ENCODE measurements at places on chromosomes 7 and 10.

DNA sequence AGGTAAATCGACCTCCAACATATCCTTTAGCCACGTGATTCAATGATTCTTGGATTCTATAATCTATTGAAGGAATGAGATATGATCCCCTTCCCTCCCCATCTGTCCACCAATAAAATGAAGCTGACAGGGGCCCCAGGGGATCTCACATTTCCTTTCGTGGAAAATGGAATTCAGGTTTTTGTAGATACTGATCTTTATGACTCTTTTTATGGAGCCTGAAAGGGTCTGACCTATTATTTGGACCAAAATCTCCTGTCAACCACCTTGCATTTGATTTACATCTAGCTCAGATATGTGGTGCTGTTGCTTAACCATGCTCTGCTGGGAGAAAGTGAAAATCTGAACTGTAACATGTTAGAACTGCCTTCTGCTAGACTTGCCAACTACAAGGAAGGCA lies 234.0 kb upstream of the CXCL12 start:
- no peak for DNase-seq

- DNase-seq = peak; percentile 39
Observed at GRCh38 chr7:101562531-101563197, 66.4 kb downstream of the MYL10 start.

DNA sequence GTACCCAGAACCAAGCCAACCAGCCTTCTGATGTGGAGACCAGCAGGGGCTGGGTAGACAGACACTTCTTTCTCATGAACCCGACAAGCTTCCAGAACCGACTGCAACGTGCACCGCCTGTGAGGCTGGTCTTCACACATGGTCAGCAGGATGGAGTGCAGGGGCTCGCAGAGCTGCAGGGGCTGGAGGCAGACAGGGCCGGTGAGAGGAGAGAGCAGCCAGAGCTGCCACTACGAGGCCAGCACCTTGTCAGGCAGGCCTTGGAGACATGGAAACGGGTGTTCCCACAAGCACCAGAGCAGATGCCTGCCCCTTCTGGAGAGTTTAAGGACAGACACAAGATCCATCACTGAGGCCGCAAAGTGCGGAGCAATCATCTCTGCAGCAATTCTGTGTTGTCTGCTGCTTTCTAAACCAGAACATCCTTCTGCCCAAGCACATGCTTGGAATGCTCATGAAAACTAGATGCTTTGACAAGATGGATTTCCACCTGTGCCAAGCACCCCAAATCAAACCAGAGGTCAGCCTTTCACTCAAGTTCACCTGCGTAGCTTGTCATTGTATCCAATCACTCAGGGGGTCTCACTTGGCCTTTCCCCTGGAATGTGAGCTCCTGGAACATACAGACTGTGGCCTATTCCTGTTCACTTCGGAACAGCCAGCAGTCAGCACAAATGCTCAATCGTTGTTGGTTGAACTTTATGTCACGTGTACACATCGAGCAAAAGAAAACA lies 32.2 kb downstream of the FRMPD2 start:
- DNase-seq = peak; percentile 43

GRCh38 chr10:80192553-80192952 lies 12.8 kb downstream of the ANXA11 start:
- DNase-seq = no peak

GRCh38 chr7:107079212-107079940 lies 34.9 kb downstream of the PRKAR2B start:
- no peak for DNase-seq

DNA sequence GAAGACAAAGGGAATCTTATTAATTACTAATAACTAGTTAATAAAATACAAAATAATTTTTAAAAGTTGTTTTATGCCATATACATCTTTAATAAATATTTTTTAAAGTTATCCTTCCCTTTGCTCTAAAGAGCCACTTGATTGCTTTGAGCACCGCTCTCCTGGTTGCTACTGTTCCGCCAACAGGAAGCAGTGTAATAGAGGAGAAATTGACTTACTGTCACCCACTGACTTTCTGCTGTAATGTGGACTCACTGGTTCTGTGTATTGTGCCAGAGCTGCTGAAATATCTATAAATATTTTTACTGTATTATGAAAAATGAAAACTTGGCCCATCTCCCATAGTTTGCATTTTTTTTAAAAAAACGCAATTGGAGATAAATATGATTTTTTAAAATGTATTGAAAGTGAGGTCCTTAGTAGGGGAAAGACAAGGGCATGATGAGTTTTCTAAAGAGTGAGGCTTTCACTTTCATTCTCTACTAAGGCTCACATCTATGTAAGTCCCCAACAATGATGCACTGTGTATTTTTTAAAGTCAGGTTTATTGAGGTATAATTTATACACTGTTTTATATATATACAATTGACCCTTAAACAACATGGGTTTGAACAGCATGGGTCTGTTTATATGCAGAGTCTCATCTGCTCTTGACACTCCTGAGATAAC lies 100.5 kb downstream of the NPY start:
- DNase-seq = no peak

DNA sequence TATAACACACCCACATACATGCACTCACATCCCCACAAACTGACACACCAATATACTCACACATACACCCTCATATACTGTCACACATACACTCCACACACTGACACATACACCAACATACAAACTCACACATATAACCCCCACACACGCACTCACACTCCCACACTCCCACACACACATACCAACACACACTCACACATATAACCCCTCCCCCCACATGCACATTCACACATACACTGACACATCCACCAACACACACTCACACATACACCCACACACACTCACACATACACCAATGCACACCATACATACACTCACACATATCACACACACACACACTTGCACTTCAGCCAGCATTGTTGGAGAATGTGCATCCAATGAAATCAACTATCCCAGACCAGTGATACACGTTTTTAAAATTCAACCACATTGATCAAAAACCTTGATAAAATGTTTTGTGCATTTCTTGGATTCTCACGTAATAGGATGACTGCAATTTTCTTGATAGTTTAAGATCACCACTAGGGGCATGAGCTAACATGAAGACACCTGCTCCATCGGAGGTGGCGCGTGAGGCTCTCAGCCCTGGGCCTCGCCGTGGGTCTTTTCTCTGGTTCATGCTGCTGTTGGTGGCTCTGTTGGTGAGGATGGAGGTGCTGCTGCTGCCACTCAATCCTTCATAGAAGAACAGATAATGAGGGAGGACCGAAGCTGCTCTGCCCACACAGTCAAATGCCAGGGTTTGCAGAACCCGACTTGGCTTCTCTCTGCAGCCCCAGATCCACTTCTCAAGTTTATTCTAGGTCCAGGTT lies 32.1 kb upstream of the CHST15 start:
- DNase-seq = peak; percentile 57

- no peak for DNase-seq
Observed at GRCh38 chr10:113627836-113628235, 36.0 kb downstream of the NRAP start.

GRCh38 chr10:88721392-88721791 lies 15.3 kb downstream of the LIPK start:
- no peak for DNase-seq

DNA sequence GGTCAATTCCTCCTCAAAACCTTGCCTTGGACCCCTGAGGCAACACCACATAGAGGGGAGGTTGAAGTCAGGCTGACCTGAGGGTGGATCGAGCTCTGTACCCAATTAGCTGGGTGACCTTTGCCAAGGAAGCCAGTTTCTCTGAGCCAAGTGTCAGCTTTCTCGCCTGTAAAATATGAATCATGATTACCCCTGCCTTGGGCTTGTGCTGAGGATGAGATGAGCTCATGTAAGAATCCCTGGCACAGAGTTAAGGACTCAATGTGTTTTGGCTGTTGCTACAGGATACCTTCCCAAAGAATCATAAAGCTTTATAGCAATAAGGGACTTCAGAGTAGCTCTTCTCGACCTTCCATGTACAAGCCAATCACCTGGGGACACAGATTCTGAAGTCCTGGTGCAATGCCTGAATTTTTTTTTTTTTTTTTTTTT lies 43.5 kb upstream of the CACUL1 start:
- DNase-seq = no peak

GRCh38 chr7:76233538-76234281 lies 32.0 kb downstream of the SRRM3 start:
- peak; percentile 79 for DNase-seq

- no peak for DNase-seq
Observed at GRCh38 chr7:93036149-93036640, 81.6 kb downstream of the SAMD9 start.

DNA sequence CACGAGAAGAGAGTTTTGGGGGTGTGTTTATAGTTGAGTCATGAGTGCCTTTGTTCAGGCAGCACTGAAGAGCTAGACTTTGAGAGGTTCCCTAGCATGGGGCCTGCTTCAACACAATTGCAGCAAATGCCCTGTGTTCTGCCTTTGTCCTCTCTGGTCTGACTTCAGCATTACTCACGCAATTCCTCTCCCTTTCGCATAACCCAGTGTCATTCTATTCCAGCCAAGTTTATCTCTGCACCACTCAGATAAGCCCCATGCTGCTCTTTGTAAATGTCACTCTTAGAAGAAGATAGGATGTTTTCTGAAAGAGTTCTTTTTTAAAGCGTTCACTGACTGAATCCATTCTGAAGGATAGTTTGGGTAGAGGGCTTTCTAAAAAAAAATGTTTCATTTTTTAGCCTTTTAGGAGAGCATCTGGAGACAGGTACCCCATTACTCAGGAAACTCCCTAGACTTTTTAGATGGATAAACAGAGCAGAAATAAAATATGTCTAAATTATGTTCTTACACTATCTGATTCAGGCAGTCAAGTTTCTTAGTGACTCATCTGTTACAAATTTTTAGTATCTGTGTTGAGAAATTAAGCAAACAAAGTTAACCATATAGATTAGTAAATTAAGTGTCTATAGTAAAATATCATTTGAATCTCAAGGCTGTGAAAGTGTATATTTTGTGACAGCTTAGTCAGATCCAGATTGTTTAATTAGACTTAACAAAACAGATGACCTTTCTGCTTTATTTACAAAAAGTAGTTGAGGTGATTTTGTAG lies 318.5 kb downstream of the GPR158 start:
- DNase-seq = peak; percentile 90

DNA sequence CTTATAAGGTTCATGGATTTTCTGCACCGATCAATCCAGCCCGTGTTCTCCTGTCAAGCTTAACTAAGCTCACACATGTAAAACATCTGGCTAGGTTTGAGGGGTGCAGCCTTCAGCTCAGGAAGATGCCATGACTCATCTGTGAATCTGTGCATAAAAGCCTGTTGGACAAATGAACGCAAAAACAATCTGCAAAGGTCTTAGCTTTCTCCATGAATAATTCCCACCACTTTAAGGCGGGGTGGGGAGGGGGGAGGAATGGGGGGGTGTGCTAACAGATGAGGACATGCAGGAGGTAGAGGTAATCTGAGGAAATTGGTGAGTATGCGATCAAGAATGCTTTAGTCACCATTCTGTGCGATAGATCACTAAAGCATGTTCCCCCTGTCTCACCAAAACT lies 4.8 kb downstream of the DOCK4 start:
- DNase-seq = no peak

Measured in H9 (cell line).